ENCODE measurements at places on chromosomes 11 and 22.

DNA sequence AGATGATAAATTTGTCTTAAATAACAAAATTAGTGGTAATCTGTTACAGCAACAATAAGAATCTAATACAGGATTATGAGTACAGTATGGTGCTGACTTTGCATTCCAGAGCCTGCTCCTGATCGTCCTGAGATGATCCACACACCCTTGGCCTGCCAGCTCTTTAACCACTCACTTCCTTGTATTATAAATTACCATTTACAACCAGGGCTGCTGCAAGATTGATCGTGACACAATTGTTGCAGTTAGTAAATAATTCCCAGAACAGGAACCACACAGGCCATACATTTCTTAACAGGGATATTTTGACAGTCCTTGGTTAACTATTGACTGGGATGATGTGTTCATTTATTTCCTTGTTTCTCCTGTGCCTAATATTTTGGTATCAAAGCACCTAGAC lies 3.8 kb upstream of the CBLIF start:
- H3K4me1 ChIP-seq, result 0 out of 2 replicates have a peak, but pooled peaks cover 3% of the 10 kb centered on the region
- no peak for DNase-seq
- no peak overlapping the region for H3K4me3 ChIP-seq
- H3K36me3 ChIP-seq, result no peaks in the 10 kb centered on the region
- H3K27me3 ChIP-seq, result no peaks in the 10 kb centered on the region

GRCh38 chr22:39471381-39472141 lies 14.7 kb downstream of the MGAT3 start:
- H3K27ac ChIP-seq, result no peak overlapping the region
- H3K4me1 ChIP-seq, result peaks cover 3% of the 10 kb centered on the region
- H3K4me3 ChIP-seq, result no peak overlapping the region
- DNase-seq, result no peak

DNA sequence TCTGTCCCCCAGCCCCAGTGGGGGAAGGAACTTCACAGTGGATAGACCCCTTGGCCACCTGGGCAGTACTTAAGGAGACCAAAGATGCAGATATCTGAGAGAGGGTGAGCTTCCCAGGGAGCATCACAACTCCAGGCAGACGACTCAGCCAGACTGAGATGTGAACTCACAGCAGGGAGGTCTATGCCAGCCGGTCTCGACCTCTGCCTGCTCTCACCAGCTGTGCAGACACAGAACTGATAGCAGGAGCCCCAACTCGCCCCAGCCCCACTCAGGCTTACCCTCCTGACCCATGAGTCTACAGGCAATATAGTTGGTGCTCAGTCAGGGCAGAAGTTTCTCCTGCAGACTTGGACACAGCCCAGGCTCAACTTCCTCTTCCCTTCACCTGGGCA lies 29.7 kb upstream of the ACCSL start:
- no peak overlapping the region for H3K4me3 ChIP-seq
- H3K4me1 ChIP-seq, result no peaks in the 10 kb centered on the region
- peak; percentile 22 for DNase-seq
- H3K27me3 ChIP-seq, result no peaks in the 10 kb centered on the region

- H3K36me3 ChIP-seq, result peaks cover 2% of the 10 kb centered on the region
- H3K4me3 ChIP-seq, result no peak overlapping the region
- H3K27ac ChIP-seq, result no peak overlapping the region
- peaks cover 6% of the 10 kb centered on the region for H3K4me1 ChIP-seq
- no peaks in the 10 kb centered on the region for H3K27me3 ChIP-seq
Measured at GRCh38 chr11:122304973-122305372, 189.0 kb upstream of the BLID start.

Measured in H9 (cell line).